Inflammatory macrophage (primary cell): ENCODE measurements at places on chromosomes 7 and 10.

DNA sequence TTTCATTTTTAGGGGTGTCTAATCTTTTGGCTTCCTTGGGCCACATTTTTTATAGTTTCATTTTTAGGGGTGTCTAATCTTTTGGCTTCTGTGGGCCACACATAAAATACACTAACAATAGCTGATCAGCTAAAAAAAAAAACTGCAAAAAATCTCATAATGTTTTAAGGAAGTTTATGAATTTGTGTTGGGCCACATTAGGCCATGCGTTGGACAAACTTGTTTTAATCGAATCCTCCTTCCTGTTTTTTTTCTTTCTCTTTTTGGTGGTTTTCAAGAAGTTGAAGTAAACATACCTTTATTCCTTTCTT is 37.4 kb downstream of the ZNRF2 start:
- DNase-seq = peak; percentile 66

DNA sequence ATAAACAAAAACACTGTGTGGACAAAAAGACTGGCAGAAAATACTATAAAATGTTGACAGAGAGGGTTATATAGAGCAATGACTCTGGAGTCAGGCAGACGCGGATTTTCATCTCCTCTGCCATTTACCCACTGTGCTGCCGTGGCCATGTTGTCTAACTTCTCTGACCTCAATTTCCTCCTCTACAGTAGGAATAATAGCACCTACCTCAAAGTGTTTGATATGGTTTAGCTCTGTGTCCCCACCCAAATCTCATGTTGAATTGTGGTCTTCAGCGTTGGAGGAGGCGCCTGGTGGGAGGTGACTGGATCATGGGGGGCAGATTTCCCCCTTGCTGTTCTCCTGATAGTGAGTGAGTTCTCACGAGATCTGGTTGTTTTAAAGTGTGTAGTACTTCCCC is 78.2 kb upstream of the CALN1 start:
- no peak for DNase-seq

GRCh38 chr7:78535655-78536054 is 737.1 kb downstream of the PHTF2 start:
- DNase-seq = no peak

DNA sequence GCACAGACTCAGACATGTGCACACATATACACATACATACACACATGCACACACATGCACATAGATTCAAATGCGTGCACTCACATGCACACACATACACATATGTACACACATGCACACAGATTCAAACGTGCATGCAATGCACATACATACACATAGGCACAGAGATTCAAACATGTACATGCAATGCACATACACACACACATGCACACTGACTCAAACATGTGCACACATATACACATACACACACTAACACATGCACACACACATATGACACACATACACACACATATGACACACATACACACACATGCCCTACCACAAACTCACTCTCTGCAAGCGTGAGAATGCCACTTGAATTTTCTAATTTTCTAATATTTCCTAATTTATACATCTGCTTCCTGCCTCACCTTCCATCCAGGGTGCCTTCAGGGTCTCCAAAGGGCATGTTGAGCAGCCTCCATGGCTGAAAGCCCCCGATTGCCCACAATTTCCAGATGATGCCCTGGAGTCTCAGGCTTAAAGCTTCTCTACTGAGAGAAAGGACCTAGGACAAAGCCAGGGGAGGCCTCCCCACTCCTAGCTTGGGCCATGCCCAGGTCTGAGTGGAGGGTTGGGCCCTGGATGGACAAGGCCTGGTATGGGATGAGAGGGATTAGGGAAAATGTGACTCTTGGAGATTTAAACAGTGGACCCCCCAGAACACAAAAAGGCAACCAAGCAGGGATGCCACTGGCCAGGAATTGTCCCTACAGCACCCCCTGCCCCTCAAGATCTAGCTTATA is 487.1 kb downstream of the TCERG1L start:
- DNase-seq = no peak

DNA sequence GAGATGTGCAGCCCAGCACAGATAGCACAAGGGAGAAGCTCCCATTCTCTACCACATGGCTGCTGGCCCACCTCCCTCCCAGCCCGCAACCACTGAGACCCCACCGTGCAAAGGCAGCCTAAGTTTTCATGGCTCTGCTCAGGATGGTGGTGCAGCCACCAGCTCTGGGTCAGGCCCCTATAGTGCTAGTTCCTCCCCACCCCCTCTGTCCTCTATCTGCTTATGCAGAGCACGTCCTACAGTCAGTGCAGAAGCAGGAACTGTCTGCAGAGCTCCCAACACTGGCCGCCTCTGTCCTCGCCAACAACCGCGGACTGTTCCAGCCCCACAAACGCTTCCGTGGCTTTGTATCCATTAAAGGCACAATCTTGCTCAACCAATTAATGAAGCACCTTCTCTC is 278.9 kb downstream of the GRID1 start:
- DNase-seq = no peak

- DNase-seq = no peak
Observed at GRCh38 chr10:34181553-34182300, 633.4 kb downstream of the PARD3 start.

DNA sequence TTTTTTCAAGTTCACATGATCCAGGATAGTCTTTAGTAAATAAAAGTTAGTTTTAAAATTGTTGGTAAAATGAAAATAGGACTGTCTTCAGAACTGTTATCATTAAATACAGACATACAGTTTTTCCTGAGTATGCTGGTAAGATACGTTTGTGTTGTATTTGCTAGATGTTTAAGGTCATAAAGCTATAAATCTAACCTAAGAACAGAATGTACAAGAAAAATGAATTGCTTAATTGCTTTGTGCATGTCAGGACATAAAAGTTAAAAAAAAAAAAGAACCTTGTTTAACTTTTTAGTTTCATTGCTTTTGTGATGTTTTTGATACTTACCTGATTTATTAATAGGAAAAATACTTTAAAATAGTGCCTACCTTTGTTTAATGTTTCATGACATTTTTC is 29.2 kb upstream of the CLDN4 start:
- DNase-seq = no peak

- DNase-seq = no peak
Observed at GRCh38 chr7:32868116-32868515, 23.4 kb downstream of the KBTBD2 start.

DNA sequence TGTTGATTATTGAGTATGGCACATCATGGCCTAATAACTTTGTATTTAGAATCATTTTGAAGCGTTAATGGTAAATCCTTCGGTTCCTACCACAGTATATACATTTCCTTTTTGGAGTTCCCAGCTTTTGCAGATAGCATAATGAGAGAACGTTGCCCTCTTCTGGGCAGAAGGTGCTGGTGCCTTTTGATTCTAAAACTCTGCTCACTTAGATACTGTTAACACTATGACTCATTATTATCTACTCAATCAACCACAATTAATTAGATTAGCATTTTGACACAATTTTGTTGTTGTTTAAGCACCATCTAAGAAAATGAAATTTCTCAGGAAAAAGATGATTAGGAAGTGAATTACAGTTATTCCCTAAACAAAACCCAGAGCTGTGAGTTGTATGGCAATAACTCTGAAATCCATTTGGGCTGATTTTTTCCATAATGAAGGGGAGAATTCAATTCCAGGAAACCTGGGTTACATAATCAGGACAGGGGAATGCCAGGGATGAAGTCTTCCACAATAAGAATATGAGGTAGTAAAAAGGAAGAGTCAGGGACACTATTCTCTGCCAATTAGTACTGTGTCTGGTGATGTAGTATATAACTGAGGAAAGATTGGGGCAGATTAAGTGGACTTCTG is 11.5 kb upstream of the DLD start:
- peak; percentile 55 for DNase-seq

GRCh38 chr10:95400787-95401186 is 110.0 kb upstream of the PDLIM1 start:
- DNase-seq = peak; percentile 92

DNA sequence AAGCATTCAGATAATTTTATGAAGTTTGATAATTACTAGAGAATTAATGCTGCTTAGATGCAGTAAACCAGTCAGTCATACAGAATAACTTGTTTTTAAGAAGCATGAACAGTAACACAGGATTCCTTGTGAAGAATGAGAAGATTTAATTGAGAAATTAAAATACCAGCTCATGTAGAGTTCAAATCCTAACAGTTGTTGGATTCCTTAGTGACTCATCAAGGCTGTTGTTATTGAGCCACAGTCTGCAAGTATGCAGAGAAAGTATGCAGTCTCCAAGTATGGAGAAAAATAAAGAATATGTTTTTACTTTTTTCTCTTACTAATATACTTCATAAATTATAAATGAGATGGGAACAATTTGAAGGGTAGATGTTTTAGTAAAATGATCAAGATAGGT is 30.2 kb upstream of the CYP26C1 start:
- no peak for DNase-seq

DNA sequence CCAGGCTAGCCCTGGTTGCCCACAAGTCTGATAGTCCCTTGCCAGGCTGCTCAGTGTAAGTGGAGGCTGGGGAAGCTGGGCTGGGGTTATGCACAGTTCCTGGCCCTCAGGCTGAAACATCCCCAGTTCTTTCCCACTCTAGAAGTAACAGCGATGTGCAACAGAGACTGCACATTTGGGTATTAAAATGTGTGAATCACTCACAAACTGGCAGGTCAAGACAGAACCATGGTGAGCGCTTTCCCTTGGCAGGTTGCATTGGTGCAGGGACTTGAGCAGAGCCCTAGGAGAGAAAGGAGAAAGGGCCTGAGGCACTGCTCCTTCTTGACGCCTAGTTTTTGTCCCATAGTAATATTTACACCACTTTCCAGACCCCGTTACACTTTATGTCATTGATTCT is 56.1 kb upstream of the SLC35B4 start:
- DNase-seq = no peak

DNA sequence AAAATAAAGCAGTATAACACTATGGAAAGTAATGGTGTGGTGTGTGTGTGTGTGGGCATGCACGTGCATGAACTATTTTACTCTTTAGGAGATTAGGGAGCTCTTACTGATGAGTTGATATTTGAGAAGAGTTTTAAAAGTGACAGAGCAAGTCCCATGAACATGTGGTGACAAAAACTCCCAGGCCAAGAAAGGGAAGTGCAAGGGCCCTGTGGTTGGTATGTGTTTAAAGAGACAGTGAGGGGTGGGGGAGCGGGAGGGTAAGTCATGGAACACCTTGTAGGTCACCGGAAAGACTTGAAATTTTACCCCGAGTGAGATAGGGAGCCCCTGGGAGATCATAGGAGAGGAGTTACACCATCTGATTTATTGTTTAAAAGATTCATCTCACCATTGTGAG is 63.3 kb downstream of the AKR1B1 start:
- peak; percentile 15 for DNase-seq

GRCh38 chr7:151451626-151452571 is 12.0 kb upstream of the CRYGN start:
- no peak for DNase-seq

DNA sequence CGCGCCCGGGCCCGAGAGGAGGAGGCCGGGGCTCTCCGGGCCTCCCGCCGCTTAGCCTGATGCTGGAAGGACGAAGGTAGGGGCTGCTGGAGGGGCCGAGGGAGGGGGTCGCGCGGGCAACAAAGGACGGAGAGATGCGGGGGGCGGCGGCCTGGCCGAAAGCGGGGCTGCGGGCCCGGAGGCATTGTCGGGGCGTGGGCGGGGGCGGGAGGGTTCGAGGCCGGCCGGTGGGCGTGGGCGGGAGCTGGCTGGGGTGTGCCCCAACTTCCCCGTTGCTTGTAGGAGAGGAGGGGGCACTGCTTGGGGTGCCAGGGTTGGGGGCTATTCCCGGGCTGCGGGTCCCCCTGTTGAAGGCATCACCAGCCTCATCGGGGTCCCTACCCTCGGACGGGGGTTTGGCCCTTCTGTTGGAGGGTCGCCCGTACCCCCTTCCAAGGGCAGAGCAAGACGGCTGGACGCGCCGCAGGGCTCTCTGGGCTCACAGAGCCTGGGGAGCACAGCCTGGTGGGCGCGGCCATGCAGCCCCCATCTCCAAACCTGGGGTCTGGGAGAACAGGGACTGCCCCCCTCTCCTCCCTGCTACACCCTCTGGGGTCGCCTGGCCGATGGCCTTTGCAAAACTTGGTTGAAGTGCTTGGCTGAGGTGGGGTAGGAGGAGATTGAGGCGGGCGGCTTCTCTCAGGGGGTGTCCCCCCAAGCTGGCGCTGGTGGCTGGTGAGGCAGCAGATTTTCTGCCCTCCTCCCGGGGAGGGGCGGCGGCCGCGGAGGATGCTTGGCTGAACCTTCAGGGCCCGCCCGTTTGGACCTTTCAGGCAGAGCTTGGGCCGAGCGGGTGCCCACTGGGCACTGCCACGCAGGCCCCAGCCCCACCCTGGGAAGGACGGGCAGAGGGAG is 699 bp downstream of the CLIP2 start:
- peak; percentile 36 for DNase-seq

GRCh38 chr10:76111986-76112825 is 680.8 kb downstream of the LRMDA start:
- no peak for DNase-seq

DNA sequence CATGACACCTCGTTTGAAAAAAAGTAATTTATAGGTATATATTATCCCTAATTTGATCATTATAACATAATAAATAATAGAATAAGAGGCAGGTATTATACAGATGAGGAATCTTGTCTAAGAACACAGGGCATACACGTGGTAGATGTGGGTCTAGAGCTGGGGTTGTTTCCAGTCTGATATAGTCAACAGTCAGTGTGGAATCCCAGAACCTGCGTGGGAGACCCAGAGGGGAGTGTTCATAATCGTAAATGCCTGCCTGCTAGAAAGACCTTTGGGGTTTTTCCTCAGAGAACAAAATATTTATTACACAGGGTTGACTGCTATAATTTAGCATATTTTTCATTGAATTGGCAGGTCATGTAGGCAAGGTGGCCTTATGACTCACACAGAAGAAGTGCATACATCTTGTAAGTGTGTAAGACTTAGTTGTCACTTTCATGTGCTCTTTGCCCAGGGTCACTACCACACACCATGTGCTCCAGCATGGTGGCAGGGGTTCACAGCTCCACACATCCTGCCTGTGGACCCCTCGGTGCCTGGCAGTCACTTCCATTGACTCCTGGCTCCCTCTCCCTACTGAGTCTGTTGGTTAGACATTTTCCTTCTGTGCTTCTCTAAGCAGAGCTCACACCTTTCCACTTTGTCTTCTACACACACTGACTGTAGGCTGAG is 94.9 kb upstream of the IKZF1 start:
- DNase-seq = no peak

DNA sequence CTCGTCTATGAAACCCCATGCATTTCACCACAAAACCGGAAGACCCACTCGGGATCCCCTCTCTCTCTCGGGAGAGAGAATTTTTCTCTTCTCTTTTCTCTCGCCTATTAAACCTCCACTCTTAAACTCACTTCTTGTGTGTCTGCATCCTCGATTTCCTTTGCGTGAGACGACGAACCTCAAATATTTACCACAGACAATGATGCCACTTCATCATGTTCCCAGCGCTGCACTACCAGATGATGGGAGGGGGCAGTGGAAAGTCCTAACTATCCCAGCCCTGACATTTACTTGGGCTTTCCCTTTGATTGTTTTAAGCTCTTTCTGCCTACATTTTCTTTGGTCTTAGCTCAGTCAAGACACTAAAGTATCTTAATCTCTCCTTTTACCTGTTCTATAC is 906.7 kb downstream of the GRID1 start:
- DNase-seq = no peak

DNA sequence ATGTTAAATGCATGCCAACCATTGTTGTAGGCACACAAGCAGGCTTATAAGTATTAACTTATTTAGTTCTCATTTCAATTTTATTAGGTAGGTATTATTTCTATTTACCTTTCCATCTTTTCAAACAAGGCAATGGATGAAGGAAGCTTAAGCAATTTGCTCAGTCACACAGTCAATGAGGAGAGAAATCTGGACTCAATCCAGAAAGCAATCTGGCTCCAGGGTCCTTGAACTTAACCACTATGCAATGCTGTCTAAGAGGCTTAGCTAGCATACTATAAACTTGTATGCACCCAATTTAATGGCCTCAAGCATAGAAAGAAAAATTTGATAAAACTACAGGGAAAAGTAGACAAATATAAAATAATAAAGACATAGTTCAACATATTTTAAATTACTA is 88.6 kb downstream of the VWDE start:
- no peak for DNase-seq
